ENCODE measurements at places on chromosomes 16 and 17.

- DNase-seq, result no peak
These were observed 2.6 kb downstream of the HBM start for GRCh38 chr16:168424-168823.

- no peak for DNase-seq
These were observed 29.1 kb downstream of the CRHR1 start for GRCh38 chr17:45813048-45813725.

DNA sequence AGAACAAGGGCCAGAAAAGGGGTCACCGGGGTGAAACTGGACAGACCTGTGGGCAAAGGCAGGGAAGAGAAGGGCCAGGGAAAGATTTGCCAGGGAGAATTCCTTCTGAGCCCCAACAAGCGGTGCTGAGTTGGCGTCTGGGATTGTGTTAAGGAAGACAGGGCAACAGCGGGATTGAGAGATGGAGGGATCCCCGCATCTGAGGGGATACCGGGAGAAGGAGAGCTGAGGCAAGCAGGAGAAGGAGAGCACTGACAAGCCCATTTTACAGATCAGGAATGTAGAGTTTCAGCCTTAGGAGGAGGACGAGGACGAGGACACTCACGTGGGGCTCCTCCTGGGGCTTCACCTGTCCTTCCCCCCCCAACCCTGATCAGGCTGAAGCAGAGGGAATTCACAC is 998 bp upstream of the ABCC3 start:
- no peak for DNase-seq

GRCh38 chr17:19254651-19255050 is 17.5 kb downstream of the EPN2 start:
- DNase-seq, result no peak

- no peak for DNase-seq
These were observed 20.7 kb upstream of the IL21R start for GRCh38 chr16:27381236-27381635.

DNA sequence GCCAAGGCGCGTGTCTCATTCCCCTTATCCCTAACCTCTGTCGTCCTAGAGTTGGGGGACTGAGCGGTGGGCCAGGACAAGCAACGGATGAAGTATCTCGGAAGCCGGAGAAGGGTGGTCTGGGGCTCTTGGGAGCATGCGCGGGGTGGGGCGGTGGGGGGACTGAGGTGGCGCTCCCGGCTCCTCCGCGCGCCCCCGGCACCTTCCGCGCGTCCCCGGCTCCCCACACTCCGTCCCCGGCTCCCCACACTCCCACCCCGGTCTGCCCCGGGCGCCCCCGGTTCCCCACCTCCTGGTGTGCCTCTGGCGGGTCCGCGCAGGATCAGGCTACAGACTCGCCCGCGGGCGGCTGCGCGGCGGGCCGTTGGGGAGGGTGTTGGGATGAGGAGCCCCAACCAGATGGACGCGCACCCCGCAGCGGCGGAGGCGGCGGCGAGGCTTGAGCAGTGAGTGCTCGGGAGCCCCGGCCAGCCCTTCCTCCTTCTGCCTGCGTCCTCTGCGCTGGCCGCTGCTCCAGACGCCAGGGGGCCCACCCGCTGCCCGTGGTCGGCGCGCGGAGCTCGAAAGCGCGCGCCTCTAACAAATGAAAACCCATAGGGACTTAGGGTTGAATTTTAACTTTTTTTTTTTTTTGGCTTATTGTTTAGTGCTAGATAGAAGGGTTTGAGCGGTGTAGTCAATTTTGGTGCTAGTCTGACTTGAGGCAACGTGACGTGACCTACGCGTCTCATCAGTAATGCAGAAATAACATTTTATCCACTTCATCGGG is 5.6 kb upstream of the CRYM start:
- no peak for DNase-seq

DNA sequence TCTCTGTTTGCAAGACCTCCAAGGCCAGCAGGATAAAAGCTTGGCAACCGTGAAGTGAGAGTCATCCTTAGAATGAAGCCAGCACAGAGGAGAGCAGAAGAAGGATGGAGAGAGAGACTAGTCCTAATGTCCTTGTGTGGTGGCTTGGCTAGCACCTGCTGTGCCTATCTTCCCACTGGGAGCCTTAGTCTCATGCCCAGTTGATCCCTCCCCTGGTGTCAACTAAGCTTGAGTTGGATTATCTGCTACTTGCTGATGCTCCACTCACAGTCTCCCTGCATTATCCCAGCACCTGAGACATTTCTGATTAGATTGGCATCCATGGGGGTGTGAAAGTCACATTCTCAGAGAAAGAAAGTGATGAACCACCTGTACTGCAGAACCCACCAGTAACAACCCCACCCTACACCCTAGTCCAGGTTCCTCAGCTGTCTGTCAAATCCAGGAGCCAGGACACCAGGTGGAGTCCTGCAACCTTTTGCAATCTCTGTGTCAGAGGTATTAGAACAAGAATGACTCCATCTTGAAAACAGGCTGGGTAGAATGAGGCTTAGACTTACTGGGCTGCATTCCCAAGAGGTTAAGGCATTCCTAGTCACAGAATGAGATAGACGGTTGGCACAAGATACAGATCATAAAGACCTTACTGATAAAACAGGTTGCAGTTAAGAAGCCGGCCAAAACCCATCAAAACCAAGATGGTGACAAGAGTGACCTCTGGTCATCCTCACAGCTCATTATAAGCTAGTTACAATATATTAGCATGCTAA is 460.2 kb upstream of the C16orf82 start:
- DNase-seq, result no peak

DNA sequence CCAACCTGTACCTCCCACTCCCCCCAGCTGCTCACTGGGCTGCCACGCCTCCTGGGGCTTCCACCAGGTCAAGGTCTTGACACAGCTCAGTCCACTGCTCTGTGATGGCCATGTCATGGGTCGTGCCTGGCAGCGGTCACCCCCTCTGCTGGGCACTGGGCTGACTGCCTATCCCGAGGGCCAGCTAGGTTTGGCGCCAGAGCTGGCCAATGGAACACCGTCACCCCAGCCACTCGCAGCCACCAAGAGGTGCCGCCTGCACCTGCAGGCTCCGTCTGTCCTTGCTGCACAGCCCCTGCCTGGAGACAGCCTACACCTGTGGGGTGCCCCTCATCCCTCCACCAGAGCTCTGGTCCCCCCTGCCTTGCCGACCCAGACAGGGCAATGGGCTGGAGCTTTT is 4.5 kb upstream of the RAB40C start:
- DNase-seq, result no peak

- no peak for DNase-seq
These were observed 11.4 kb downstream of the CTNS start for GRCh38 chr17:3647769-3648555.

DNA sequence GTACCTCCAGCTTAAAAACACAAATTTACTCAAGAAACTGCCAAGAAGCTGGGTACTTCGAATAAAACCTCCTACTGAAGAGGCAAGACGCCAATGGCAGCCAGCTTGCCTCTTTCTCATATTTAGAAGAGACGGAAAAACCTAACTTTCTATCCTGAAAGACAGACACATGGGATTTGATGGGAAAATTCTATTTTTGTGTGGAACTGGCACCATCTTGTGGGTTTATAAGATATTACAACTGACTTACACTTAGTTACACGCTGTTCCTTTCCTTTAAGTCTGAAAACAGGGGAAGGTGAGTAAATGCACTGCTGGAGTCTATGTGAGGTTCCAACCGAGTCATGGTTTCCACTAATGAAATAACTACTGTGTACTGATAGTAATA is 10.3 kb downstream of the ZNF18 start:
- no peak for DNase-seq

- no peak for DNase-seq
These were observed 22.9 kb downstream of the CLUH start for GRCh38 chr17:2688351-2689342.

- DNase-seq, result no peak
These were observed 584 bp upstream of the STAT5B start for GRCh38 chr17:42276609-42277341.

- no peak for DNase-seq
These were observed 77.2 kb downstream of the FTO start for GRCh38 chr16:53781023-53781605.

DNA sequence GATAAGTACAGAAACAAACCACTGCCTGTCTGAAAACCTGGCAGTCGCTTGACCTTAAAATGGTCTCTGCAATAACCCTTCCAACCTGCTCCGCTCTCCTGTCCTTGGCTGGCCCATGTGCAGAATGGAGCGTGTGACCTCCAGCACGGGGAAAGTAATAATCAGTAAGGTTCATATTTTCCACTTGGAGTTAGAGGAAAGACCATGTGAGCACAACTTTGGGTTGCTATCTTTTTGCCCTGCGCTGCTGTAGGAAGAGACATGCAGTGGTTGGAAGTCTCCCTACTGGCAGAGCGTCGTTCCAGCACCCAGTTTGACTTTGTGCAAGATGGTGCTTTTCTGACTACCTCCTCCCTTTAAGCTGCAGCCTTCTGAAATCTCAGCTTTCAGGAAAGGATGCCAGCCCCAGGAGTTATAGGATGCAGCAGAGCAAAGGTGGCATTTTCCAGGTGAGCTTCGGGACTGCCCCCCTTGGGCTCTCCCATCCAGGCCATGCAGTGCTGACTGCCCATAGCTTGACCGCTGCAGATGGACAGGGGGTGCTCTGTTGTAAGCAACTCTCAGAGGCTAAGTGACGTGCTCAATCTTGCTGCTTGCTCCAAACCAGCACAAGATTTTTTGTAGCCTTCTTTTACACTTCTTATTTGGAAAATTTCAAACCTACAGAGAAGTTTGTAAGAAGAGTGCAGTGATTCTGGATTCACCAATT is 110.7 kb upstream of the NOL11 start:
- DNase-seq, result no peak

DNA sequence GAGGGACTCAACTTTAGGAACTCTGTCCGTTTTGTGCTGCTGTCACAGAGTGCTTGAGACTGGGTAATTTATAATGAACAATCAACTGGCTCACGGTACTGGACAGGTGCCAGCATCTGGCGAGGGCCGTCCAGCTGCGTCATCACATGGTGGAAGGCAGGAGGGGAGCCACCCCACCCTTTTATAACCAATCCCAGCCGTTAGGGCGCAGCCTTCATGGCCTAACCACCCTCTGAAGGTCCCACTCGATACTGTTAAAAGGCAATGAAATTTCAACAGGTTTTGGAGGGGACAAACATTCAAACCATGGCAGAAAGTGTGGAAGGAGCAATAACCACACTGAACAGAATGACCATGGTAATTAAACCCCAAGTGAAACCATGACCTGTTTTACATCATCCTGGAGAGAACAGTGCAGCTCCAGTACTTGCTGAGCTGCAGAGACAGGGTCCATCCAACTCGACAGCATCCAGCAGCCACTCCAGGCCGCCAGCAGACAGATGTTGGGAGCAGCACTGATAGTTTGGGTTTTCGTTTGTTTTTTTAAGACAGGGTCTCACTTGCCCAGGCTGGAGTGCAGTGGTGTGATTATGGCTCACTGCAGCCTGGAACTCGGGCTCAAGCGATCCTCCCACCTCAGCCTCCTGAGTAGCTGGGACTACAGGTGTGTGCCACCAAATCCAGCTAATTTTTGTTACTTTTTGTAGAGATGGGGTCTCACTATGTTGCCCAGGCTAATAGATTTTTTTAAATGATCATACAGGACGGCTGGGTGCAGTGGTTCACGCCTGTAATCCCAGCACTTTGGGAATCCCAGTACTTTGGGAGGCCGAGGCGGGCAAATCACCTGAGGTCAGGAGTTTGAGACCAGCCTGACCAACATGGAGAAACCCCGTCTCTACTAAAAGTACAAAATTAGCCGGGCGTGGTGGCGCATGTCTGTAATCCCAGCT is 11.0 kb downstream of the CHMP6 start:
- no peak for DNase-seq

DNA sequence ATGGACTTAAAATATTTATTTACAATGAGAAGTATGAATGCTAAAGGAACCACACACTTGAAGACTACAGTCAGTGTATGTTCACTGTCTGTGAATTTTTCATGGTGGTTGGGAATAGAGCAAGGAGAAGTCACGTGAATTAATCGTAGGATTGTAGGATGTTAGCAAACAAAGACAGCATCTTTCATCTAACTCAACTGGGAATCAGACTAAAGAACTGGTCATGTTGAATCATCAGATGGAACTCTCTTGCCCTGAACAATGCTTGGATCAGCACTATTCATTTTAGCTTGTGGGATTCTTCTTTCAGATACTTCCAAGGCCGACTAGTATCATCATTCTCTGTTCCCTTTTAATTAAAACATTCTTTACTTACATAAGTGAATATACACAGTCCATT is 18.1 kb downstream of the KCNJ2 start:
- DNase-seq, result no peak

- no peak for DNase-seq
These were observed 5.0 kb downstream of the YBX2 start for GRCh38 chr17:7289256-7290032.

GRCh38 chr16:27620541-27620940 is 70.6 kb downstream of the KATNIP start:
- no peak for DNase-seq

GRCh38 chr17:20979792-20980083 is 63.1 kb downstream of the USP22 start:
- no peak for DNase-seq

DNA sequence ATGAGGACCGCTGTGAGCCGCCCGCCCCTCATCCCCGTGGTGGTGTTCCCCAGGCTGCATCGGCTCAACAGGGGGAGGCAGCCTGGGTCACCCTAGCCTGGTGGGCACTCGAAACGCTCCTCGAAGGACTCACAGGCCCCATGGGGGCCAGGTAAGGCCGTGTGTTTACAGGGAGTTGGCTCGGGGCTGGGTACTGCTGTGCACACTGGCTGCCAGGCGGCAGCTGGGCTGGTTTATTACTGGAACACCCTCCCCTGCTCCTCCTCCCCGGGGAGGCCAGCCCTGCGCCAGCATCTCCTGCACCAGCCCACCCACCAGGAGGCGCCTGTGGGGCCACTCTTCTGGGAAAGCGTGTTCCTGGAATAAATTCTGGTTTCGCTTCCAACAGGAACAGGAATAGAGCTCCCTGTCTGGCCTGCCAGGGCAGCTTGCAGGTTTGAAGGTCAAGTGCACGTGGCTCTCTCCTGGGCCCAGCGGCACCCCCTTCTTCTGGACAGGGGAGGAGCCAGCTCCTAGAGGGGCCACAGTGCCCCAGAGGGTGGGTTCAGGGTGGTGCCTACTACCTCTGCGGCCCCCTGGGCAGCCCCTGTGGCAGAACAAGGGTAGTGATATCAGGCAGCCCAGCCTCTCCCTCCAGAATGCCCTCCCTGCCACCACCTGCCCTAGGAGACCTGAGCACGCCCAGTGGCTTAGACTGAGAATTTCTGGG is 11.3 kb downstream of the MCRIP1 start:
- DNase-seq, result no peak

DNA sequence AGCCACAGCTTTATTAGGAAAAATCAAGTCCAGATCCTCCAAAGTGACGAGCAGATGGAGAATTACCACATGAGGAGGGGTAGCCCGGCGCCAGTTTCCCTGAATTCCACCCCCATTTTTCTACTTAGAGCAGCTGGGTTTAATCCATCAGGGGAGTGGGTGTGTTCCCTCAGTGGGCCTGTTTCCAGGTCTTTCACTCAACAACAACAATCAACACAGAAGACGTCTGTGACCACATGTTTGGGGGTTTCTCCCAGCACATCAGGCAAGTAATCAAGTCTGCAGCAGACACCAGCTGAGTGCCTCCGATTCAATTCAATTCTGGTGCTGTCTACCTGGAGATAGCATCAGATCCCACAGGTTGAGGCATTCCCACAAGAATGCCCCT is 6.8 kb downstream of the SLC6A2 start:
- DNase-seq, result no peak

GRCh38 chr16:82044585-82044911 is 9.5 kb downstream of the HSD17B2 start:
- DNase-seq, result no peak
